Activated T-helper 17 cell treated with anti-CD3 and anti-CD28 coated beads, Interleukin-2, amount 50 U/mL, for 72 hours (primary cell): ENCODE measurements at places on chromosomes 12 and 14. TPM values are rescaled to one million over a fixed set of nuclear protein-coding genes. Genes with fewer than 3 reads are reported as not detected.

The DRAM1 gene
- total RNA-seq = 6.0 TPM

The NGB gene
- not detected for total RNA-seq

The ARHGEF25 gene
- total RNA-seq = 1.5 TPM

The HOXC6 gene
- total RNA-seq = not detected

The FAM216A gene
- total RNA-seq = 37.1 TPM

The FIGNL2 gene
- total RNA-seq = 0.53 TPM

The LHX5 gene
- total RNA-seq = not detected

The CDK17 gene
- 28.5 TPM for total RNA-seq
